ENCODE measurements at places on chromosomes 5 and 9. TPM values are rescaled to one million over a fixed set of nuclear protein-coding genes. Genes with fewer than 3 reads are reported as not detected.

Gene SMC5
- total RNA-seq = 31.2 TPM

Gene DIRAS2
- not detected for total RNA-seq

Gene RICTOR
- 26.1 TPM for total RNA-seq

Gene TRIM36
- total RNA-seq = not detected

GRCh38 chr9:132125361-132125760 lies 36.5 kb upstream of the NTNG2 start:
- no peak overlapping the region for H3K4me3 ChIP-seq
- no peaks in the 10 kb centered on the region for H3K36me3 ChIP-seq
- H3K27ac ChIP-seq = no peak overlapping the region
- H3K4me1 ChIP-seq = peaks cover 12% of the 10 kb centered on the region
- no peak for DNase-seq
- peaks cover 60% of the 10 kb centered on the region for H3K27me3 ChIP-seq

DNA sequence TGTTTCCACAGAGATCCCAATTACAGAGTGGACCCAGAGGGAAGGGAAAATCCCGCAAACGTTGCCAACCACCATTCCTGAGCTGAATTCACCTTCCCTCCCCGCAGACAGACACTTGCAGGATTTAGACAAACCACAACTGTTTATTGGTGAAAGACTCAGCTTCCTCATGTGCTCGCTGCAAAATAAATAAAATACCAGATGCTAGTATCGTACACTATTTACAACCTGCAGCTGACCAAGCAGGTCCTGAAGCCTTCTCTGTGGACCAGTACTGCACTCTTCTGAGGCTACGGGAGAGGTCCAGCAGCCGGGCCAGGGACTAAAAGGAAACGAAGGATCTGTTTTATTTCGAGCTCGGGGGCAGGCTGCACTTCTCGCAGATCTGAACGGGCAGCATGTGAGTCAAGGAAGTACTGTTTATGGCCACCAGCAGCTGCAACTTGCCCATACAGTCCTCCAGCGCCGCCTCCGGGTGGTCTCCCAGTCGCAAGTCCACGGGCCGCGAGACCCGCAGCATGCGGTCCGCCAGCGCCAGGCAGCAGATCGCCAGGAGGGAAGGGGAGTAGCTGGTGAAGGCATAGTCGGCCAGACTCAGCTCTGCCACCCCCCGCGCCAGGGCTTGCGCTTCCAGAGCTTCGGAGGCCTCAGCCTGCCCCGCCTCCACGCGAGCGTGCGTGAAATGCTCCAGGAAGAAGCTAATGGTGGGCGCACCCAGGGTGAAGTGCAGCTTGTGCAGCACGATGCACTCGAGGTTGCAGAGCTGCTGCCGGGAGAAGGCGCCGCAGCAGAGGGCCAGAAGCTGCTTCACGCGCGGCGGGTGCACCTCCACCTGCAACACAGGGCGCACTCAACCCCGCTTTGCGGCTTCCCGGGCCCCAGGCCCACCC lies 2.1 kb downstream of the CCNO start:
- no peaks in the 10 kb centered on the region for H3K36me3 ChIP-seq
- peaks cover 40% of the 10 kb centered on the region for H3K4me1 ChIP-seq
- peak overlapping the region; percentile 76 for H3K4me3 ChIP-seq

DNA sequence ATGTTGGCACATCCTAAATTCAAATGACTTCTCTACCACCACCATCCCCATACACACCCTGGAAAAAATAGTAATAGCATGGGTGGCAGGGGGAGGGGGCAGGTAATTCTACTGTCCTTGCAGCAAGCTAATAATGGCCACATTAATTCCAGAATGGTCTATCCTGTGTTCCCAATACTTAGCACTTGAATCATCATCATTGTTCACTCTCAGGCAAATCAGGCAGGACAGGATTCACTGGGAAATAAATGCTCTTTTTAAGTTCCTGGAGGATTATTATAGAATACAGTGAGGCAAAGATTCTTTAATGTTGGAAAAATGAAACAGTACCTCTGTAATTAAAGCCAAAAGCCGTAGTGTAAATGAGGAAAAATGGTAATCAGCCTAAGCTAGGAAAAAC lies 254.5 kb downstream of the ARRDC3 start:
- H3K4me1 ChIP-seq = no peaks in the 10 kb centered on the region
- no peak for DNase-seq
- no peaks in the 10 kb centered on the region for H3K36me3 ChIP-seq
- H3K27ac ChIP-seq = no peak overlapping the region
